ENCODE measurements at places on chromosomes 1 and 21.

DNA sequence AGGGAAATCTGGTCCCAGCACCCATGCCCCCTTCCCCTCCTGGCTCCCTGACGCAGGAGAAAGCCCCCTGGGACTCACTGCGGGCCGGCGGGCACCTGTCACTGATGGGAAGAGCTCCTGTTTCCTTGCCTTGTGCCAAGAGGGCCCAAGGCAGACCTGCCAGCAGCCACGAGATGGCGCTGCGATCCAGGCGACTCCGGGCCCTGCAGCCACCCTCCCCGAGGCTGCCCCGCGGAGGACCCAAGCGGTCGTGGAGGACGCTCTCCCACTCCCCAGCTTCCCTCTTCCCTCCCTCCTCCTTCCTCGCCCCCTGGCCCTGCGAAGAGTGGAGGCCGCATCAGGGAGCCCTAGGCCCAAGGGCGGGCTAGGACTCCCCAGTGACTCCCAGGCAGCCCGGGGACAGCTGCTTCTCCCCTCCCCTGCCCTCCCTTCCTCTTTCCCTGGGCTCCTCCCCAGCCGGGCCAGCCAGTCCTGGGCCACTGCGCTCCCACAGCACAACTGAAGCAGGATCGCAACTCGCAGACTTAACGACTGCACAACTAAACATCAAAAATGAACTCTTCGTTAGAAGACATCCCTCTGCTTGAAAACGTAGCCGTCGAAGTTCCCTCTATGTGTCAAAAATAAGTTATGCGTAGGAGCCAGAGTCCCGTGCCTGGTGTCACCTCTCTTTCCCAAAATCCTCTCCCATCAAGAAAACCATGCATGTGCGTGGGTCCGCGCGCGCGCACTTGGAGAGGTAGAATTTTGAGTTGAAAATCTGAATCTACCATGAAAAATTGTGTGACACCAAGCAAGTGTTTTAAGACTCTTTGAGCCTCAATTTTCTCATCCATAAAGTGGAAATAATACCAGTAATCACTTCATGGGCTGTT, 34.2 kb downstream of the BATF3 start:
- DNase-seq = peak; percentile 32

GRCh38 chr1:178938101-178938958, 67.5 kb upstream of the ANGPTL1 start:
- no peak for DNase-seq

GRCh38 chr1:54257346-54257620, 57.3 kb downstream of the MRPL37 start:
- DNase-seq = no peak

DNA sequence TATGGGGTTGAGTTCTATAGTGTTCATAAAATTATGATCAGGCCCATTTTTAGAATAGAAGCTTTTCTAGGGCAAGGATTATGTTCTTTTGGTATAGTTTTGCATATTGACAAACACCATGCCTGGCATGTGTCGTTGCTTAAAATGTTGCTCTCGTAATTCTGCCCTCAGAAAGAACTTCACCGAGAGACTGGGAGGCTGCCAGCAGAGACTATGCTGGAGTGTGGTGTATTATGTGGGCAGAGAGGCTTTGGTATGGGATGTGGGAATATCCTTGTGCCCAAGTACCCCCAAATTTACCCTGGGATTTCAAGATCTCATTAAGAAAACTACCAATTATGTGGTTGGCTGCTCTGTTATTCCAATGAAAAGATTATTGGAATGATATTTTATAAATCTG, 27.9 kb downstream of the PGM1 start:
- no peak for DNase-seq

- peak; percentile 25 for DNase-seq
Observed at GRCh38 chr1:86499987-86500593, 31.4 kb downstream of the CLCA1 start.

DNA sequence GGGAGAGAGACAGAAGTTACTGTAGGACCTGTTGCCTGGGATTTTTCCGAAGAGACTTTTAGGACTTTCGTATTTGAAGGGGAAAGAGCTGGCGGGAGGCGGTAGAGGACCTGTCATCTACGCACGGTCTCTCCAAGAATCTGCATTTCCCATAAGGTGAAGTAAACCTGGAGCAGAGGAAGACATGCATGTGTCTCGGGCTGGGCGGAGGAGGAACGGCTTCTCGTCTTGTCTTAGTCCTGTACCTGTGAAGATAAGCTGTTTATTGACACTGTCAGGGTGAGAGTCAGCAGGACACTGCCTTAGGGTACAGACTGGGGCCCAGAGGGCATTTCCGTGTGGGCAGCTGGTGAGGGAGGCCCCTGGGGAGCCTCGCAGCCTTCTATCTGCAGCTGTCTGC, 123.4 kb upstream of the COL6A1 start:
- no peak for DNase-seq

DNA sequence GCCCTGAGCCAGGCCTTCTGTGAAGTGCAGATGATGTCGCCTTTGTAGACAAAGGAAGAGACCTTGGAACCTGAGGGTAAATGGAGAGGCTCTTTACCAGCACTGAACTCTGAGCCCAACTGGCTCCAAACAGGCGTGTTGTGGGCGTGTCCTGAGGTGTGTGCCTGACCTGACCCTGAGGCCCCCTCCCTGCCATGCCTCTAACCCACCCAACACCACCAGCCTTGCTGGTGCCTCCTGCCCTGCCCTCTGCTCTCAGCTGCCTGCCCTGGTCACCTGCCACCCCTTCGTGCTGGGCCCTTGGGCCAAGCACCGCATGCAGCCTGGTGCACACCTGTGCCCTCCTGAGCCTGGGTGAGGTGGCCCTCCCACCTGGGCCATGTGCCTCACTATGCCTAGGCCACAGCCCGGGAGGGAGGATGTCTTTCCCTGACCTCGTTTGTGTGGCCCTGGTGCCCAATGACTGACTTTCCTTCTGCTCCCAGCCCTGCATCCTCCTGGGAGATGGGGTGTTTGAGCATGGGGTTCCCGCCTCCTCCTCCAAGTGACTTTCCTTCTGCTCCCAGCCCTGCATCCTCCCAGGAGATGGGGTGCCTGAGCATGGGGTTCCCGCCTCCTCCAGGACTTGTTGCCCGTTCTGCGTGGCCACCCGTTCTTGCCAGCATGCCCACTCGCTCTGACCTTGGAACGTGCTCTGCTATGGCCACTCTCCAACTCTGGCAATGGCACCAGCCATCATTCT, 157.0 kb downstream of the PCBP3 start:
- no peak for DNase-seq

DNA sequence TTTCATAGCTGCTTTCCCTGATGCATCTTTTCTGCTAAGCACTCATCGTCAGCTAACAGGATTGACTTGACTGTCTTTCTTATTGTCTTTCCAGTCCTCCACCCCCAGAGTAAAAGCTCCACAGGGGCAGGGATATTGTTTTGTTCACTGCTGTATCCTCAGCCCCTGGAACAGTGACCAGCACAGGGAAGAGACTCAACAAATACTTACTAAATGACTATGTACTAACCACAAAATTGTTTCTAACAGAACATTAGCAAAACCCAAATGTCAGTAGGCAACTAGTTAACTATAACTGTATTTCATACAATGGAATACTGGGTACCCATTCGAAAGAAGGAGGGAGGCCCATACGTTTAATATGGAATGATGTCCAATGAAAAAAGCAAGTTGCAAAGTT, 53.0 kb downstream of the BCAR3 start:
- DNase-seq = no peak

DNA sequence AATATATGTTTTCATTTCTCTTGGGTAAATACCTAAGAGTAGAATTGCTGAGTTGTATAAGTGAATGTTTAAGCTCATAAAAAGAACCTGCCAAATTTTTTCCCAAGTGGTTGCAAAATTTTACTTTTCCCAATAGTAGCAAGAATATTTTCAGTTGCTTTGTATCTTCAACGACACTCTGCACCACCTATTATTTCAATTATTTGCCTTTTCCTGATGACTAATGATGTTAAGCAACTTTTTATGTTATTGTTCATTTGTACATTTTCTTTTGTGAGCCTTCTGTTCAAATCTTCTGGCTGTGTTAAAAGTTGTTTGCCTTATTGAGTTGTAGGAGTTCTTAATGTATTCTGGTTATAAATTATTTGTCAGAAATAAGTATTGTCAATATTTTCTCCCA, 299.1 kb upstream of the NRIP1 start:
- no peak for DNase-seq

DNA sequence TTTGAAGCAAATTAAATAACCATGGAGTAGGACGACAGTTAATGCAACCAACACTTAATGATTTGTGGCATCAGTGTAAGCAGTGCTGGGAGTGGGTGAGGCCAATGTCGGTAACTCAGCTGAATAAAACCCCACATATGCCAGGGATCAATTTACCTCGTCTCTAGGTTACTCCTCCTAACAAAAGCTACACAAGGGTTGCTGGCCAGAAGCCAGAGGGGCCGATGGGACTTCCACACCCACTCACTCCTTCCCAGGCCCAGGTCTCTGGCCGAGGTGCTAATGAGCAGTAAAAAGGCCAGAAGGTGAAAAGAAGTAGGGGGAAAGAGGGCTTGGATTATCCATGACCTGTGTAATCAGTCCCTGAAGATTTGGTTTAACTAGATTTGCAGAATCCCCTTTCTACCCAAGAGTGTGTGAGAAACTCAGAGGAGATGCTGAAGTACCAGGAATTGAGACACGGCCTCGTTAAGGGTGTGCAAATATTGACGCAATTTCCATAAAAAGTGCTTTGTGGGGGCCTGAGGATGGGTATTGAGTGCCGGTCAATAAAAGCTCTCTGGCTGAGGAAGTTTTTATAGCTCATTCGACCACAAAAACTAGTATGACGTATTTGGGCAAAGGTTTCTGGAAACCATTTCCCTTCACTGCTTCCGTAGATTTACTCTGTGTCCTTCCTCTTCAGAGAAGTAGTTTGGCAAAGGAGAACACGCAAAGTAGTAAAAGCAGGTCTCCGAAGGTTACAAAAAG, 145.5 kb downstream of the TBX15 start:
- DNase-seq = no peak

DNA sequence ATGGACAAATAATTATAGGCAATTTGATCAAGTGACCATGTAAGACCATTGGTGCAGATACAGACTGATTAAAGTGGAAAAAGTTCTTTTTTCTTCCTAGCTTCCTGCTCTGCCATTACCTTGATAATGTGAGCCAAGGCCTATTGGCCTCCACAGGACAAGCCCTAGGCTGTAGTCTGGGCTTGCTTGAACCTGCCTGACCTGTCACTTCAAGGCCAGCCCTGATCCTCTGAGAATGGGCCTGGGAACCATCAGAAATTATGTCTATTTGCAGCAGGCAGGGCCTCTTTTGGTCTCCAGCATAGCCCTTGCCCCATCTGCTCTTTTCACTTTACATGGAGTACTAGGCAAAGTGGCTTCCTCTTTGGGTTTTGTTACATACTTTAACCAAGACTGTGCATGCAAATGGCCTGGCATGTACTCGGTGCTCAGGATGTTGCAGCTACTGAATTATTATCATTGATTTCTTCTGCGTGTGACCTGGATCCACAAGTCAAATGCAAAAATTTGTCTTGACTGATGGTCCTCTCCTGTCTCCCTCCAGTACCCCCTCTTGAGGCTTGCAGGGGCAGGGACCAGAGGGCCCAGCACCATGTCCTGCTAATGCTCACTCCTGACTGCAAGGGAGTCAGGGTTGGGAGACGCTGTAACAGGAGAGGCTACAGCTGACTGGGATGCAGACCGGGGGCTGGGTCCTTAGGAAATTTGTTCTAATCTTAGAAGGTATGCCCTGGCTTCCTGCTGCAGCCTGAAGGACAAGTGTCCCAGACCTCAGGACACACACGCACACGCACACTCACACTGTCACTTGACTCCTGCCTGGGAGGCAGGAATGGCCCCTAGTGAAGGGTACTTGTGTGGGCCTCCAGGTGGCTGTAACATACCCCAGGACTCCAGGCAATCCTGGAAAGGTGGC, 39.4 kb downstream of the RCSD1 start:
- DNase-seq = no peak

DNA sequence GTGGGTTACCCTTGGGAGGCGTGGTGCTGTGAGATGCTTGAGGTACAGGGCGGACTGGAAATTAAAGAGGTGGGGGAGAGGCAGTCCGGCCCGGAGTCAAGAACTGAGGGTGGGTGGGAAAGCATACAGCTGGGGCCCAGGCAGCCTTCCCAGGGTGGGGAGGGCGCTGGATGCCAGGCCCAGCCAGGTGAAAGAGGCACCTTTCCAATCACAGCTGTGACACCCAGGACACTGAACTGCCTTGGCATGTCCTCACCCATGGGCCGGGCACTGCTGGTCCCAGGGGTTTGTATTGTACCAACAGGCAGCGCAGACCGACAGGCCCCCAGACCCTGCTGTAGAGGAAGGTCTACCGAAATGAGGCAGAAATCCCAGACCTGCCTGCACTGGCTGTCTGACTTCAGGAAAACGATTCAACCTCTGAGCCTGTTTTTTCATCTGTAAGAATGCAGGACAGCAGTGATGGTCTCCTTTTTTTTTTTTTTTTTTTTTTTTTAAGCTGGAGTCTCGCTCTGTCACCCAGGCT, 9.1 kb downstream of the SLC30A2 start:
- DNase-seq = no peak

DNA sequence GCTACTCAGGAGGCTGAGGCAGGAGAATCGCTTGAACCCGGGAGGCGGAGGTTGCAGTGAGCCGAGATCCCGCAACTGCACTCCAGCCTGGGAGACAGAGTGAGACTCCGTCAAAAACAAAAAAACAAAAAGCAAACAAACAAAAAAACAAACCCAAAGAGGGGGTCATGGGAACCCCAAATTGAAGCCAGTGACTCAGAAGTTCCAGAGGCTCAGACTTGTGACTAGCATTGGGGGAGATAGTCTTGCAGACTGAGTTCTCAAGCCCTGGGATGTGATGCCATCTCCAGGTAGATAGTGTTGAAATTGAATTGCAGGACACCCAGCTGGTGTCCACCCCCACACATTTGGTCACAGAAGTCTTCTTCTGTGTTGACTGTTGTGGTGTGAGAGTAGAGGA, 24.9 kb upstream of the ENO1 start:
- no peak for DNase-seq

DNA sequence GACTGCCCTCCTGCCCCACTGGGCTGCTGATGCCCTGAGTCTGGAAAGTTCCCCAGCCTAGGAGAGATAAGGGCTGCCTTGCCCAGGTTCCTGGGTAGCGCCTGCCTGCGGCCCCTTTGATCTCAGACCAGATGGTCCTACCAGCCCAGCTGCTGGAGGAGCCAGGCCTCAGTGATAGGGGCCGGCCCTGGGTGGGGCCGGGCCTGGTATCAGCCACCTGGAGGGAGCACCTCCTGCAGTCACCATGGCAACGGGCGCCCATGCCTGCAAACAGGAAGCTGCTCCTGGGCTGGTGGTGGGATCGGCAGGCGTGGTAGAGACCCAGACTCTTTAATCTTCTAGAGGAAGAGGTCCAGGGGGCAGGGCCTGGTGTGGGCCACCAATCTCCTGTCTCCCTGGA, 119.7 kb upstream of the WNT4 start:
- peak; percentile 87 for DNase-seq

DNA sequence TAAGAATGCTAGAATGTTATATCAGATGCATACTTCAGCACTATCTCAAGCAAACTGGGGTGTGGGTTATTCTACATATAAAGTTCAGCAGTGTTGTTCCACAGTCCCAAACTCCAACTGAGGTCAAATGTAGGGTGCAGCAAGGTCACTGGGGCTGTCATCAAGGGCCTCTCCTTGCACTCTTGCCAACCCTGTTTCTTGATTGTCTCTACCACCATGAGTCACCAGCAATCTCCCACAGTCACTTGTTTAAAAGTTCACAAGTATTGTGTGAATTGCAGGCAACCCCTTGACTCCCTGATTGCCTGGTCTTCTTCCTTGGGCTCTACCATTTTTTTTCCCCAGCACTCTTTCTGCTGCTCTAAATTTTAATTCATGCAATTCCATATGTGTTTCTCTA, 10.6 kb downstream of the METTL18 start:
- DNase-seq = no peak
